NCI-H1417 (cell line): ENCODE measurements at places on chromosomes 11 and 22.

- DNase-seq: peak; percentile 37
Measured at GRCh38 chr11:60899046-60899936, 7.1 kb downstream of the PRPF19 start.

- DNase-seq: no peak
Measured at GRCh38 chr11:42571131-42571877, 740.5 kb upstream of the API5 start.

- no peak for DNase-seq
Measured at GRCh38 chr11:20360650-20361049, 2.9 kb upstream of the HTATIP2 start.

- DNase-seq: no peak
Measured at GRCh38 chr22:39088685-39089032, 8.4 kb upstream of the APOBEC3H start.

GRCh38 chr11:75189911-75190310 lies 39.0 kb downstream of the SLCO2B1 start:
- no peak for DNase-seq

GRCh38 chr11:69257838-69258658 lies 35.9 kb upstream of the MYEOV start:
- no peak for DNase-seq

DNA sequence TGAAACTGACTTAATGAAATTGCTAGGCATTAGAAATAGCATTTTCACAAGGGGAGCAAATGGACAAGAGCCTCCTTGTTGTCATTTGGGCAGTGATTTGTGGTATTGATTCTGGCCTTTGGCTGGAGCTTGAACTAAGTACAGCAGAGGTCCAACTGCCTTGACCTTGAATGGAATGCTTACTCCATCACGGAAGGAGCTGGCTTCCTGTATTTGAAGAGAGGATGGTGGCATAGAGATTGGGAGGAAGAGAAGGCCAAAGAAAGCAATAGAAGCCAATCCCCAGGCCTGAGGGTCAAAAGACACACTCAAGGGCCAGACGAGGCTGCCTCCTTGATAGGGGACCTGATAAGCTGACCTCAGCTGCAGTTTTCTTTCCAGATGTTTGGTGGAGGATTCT lies 126.6 kb upstream of the MPPED2 start:
- DNase-seq: no peak

GRCh38 chr11:5736396-5736795 lies at the start of gene OR56B1:
OR56B1 (plus strand) TSS chr11:5736448; CDS start chr11:5736517, 69 bp downstream.
- no peak for DNase-seq

- no peak for DNase-seq
Measured at GRCh38 chr11:107268977-107269376, 188.6 kb downstream of the CWF19L2 start.

GRCh38 chr11:76889411-76889975 lies 28.8 kb downstream of the ACER3 start:
- DNase-seq: no peak

GRCh38 chr11:130125638-130126037 lies 33.9 kb upstream of the ST14 start:
- no peak for DNase-seq
